H1 (cell line): ENCODE measurements at places on chromosomes 7 and 10. TPM values are rescaled to one million over a fixed set of nuclear protein-coding genes. Genes with fewer than 3 reads are reported as not detected.

DNA sequence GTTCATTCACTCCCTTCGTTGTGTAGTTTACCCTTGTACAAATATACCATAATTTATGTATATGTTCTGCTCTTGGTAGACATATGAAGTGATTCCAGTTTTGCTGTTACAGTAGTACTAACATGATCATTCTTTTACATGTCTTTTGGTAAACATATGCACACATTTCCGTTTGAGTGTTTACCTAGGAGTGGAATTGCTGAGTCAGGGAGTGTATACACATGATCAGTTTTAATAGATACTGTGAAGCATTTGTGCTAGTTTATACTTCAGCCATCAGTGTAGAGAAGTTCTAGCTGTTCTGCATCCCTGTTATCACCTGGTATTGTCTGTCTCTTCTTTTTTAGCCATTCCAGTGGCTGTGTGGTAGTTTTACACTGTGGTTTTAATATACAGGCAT is 34.5 kb upstream of the CYP26C1 start:
- DNase-seq: no peak

ITPRID1 gene
- 0.13 and 0.47 TPM in 2 replicates for total RNA-seq

SEMA3A gene
- total RNA-seq: 42.3 and 45.9 TPM in 2 replicates

THSD7A gene
- total RNA-seq: 1.2 and 1.6 TPM in 2 replicates

DNA sequence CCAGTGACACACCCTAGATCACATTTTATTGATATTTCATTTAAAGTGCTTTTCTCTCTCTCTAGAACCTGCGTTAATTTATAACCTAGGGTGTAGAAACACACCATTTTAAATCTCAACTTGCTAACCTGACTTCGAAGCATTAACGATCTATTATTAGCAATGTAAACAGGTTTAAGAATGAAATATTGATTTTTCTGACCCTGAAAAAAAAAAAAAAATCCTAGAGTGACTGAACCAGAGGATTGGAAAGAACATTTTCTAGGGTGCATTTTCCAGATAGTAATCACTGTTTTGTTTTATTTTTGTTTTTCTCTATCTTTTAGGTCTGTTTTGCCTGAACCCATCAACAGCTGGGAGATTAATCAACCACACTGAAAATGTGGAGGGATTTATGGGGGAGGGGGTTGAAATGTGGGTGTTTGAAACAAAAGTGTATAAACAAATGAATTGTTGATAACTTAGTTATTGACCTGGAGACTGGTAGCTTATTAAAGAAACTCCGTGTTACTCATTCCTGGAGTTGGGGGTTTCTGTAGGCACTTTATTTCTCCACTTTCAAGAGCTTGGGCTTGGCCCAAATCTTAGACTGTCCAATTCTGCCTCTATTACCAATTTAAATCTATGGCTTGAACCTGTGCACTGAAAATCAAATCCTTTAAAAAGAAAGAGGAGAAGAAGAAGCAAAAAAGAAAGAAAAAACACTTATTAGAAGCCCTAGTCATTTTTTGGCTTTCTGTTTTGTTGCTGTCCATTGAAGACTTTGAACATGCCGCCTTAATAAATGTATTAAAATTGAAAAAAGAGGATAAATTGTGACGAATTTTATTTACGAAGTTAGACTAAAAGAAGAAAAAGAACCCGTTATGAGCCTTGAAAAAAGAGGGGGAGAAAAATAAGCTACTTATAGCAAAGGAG is 2.8 kb downstream of the HOXA2 start:
- no peak for DNase-seq

DNA sequence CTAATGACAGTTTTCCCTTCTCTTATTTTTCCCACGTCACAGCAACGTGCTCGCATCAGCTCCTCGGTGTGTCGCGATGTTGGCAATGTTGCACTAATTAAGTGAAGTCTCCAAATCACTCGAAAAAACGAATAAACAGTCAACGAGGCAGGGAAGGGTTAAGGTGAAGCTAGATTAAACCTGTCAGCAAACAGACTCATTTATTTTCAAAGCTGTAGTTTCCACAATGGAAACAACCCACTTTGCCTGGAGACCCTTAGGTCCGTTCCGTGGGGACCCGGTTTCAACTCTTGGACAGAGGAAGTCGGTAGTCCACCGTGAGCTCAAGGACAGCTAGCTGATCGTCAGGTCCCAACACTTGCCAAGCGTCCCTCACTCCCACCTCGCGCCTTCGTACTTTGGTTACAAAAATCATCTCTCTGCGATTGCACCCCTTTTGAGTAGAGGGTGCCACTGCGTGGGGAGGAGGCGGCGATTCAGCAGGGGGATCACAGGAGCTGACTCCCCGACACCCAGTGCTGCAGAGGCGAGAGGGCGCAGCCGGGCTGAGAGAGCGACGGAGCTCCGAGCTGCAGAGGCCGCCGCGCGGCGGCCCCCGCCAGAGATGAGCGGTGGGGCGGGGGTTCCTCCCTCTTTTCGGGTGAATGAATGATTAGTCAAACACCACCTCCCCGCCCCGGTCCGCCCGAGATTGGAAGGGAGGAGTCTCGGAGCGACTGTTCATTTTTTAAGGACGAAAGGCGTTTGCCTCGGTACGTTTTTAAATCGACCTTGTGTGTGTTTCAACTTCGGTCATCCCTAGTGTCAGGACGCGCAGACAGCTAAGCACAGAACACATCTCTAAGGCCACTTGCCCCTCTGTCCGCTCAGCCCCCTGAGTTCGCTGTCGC is 1.3 kb upstream of the BMPER start:
- no peak for DNase-seq

DNA sequence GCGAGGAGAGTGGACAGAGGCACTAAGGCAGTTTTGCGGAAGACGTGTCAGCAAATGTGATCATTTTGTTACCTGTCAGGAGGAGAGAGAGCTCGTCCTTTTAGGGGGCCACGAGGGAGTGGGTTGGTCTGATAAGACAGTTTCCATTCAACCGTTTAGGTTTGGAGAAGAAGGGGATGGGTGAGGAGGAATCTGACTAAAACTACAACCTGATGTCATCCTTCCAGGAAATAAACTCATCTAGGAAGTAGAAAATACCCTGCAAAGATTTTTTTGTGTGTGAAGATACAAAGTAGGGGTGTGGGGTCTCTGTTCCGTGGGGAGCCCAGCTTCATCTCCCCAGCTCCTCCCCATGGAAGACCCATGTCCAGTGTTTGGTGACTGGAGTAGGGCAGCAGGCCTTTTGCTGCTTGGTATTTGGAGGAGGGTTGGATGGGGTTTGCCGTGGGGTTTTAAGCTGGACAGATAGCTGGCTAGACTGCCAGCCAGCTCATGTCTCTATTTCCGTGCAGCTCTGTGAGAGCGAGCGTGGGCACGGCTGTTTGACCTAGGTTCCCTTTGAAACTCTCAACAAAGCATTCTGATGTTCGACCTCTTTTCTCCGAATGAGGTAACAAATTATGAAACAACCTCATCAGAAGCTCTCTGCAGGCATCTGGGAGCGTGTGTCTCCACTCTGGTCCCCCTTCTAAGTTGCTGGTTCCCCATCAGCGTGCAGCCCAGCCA is 136.0 kb upstream of the TCF7L2 start:
- no peak for DNase-seq

LLCFC1 gene
- total RNA-seq: not detected in 2 replicates

CTAGE15 gene
- total RNA-seq: 0.61 and 0.86 TPM in 2 replicates

GRCh38 chr10:68516766-68517165 is 10.6 kb downstream of the SLC25A16 start:
- DNase-seq: no peak

- no peak for DNase-seq
Observed at GRCh38 chr10:48518986-48519385, 85.9 kb downstream of the ARHGAP22 start.

DNA sequence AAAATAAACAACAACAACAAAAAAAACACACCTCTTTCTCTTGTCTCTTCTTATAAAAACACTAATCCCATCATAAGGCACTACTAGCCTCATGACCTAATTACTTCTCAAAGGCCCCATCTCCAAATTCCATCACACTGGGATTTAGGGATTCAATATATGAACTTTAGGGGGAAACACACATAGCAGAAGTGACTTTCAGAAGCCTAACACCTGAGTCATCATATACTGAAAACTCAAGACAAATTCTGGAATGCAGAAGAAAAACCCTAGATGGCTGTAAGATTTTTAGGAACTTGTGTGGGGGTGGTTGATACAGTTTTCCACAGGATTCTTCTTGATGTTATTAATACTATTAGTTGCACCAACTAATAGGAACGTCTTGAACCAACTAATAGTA is 33.7 kb upstream of the CSTF2T start:
- no peak for DNase-seq

DNA sequence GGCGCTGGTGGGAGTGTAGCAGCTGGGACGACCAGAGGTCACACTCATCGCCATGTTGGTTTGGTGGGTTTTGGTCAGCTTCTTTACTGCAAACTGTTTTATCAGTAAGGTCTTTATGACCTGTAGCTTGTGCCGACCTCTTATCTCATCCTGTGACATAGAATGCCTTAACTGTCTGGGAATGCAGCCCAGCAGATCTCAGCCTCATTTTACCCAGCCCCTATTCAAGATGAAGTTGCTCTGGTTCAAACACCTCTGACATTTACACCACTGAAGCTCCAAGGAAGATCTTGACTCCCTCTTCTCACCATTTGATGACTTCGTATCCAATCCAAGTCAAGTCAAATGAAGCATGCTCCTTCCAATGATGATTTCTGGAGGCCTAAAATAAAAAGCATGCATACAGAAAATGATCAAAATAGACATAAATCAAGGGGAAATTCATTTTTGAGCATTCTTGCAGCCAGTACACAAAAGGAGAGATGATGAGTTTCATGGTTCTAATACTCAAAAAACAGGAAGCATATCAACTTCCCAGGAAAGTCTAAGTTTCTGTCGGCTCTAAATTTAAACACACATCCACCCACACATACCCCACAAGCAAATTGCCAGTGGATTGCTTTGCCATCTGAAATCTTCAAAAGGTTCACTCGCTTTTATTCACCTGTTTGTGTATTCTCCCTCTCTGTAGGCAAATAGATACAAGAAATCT is 2.4 kb upstream of the PSMG3 start:
- DNase-seq: no peak
